BJ (cell line): ENCODE measurements at places on chromosomes 11 and 22. TPM values are rescaled to one million over a fixed set of nuclear protein-coding genes. Genes with fewer than 3 reads are reported as not detected.

Gene NCF4
- not detected in 2 replicates for polyA plus RNA-seq

Gene RELT
- 2.4 and 3.7 TPM in 2 replicates for polyA plus RNA-seq

Gene CADM1
- 31.8 and 43.4 TPM in 2 replicates for polyA plus RNA-seq

Gene OR52E8
- polyA plus RNA-seq = not detected in 2 replicates

Gene PIWIL4
- 1.6 and 2.7 TPM in 2 replicates for polyA plus RNA-seq

Gene KRTAP5-9
- polyA plus RNA-seq = 0.09 TPM in 1 of 2 replicates, not detected in the other

Gene BEST1
- polyA plus RNA-seq = 5.1 and 6.4 TPM in 2 replicates

Gene PDGFB
- 0.02 and 0.13 TPM in 2 replicates for polyA plus RNA-seq

Gene MYEOV
- 3.6 and 4.5 TPM in 2 replicates for polyA plus RNA-seq

Gene MCHR1
- 0.64 and 1.1 TPM in 2 replicates for polyA plus RNA-seq

Gene CCDC87
- 0.12 and 0.15 TPM in 2 replicates for polyA plus RNA-seq

Gene MIAT
- 1.1 and 1.2 TPM in 2 replicates for polyA plus RNA-seq

Gene NXPE2
- polyA plus RNA-seq = 0.04 and 0.06 TPM in 2 replicates

Gene KDM2A
- polyA plus RNA-seq = 44.9 and 63.5 TPM in 2 replicates

Gene KCNE3
- polyA plus RNA-seq = 0.72 and 0.94 TPM in 2 replicates

Gene MTMR3
- 22.2 and 32.8 TPM in 2 replicates for polyA plus RNA-seq

Gene SPDYC
- polyA plus RNA-seq = not detected in 2 replicates

Gene CATSPERZ
- not detected in 2 replicates for polyA plus RNA-seq

Gene PHETA2
- 20.1 and 27.4 TPM in 2 replicates for polyA plus RNA-seq

Gene PITPNB
- polyA plus RNA-seq = 24.0 and 39.9 TPM in 2 replicates

Gene POU2AF2
- not detected in 2 replicates for polyA plus RNA-seq

Gene YPEL1
- 0.69 and 1.1 TPM in 2 replicates for polyA plus RNA-seq

Gene PANX3
- polyA plus RNA-seq = not detected in 2 replicates

Gene MS4A5
- not detected in 2 replicates for polyA plus RNA-seq

Gene SLC7A4
- polyA plus RNA-seq = 0.27 and 0.29 TPM in 2 replicates

Gene RAB36
- 5.7 and 10.1 TPM in 2 replicates for polyA plus RNA-seq

Gene SPON1
- not detected in 2 replicates for polyA plus RNA-seq

Gene TMPRSS6
- not detected in 2 replicates for polyA plus RNA-seq

Gene CDC42BPG
- polyA plus RNA-seq = 0.01 and 0.02 TPM in 2 replicates

Gene OR4A16
- polyA plus RNA-seq = not detected in 2 replicates

Gene OR51B5
- polyA plus RNA-seq = 0.05 TPM in 1 of 2 replicates, not detected in the other

Gene VSIG2
- not detected in 2 replicates for polyA plus RNA-seq

Gene YPEL4
- polyA plus RNA-seq = 0.26 TPM in 2 replicates

Gene C11orf16
- not detected in 2 replicates for polyA plus RNA-seq

Gene DLAT
- polyA plus RNA-seq = 19.8 and 24.3 TPM in 2 replicates

Gene SERPINH1
- polyA plus RNA-seq = 1,158 and 1,604 TPM in 2 replicates

Gene DLG2
- polyA plus RNA-seq = 0.28 and 0.31 TPM in 2 replicates

Gene MS4A7
- polyA plus RNA-seq = not detected in 2 replicates

Gene TNNT3
- not detected in 2 replicates for polyA plus RNA-seq

Gene LAYN
- 253 and 302 TPM in 2 replicates for polyA plus RNA-seq

Gene FERMT3
- 0.83 and 1.9 TPM in 2 replicates for polyA plus RNA-seq

Gene OR8A1
- polyA plus RNA-seq = not detected in 2 replicates

Gene CASP5
- polyA plus RNA-seq = not detected in 2 replicates

Gene OR52N4
- 0.07 TPM in 1 of 2 replicates, not detected in the other for polyA plus RNA-seq

Gene XKR3
- not detected in 2 replicates for polyA plus RNA-seq

Gene PGA3
- not detected in 2 replicates for polyA plus RNA-seq

Gene CNTF
- polyA plus RNA-seq = 0.15 and 0.63 TPM in 2 replicates

Gene DENND6B
- 3.7 and 8.2 TPM in 2 replicates for polyA plus RNA-seq
